ENCODE measurements at places on chromosomes 2 and 18.
A peak's percentile ranks its signal among the peaks of the same experiment; 100 is the strongest.

GRCh38 chr2:85148190-85148589 is 15.0 kb downstream of the TCF7L1 start:
- DNase-seq = no peak

DNA sequence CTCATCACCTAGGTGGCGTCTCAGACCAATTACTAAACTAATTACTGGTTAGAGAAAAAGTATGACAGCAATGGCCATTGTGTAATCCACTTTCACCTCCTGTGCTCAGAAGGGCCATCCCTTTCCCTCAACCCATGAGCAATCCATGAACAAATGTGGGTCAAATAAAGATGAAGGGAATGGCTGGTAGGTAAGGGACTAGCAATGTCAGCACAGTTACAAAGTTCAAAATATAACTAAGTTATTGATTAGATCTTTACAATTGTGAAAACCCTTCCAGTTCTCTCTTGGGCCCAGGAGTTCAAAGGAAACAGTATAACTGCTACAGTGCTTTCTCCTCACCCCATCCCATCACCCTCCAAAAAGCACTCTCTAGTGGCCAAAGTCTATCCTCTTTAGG is 98.3 kb downstream of the DTNA start:
- no peak for DNase-seq

DNA sequence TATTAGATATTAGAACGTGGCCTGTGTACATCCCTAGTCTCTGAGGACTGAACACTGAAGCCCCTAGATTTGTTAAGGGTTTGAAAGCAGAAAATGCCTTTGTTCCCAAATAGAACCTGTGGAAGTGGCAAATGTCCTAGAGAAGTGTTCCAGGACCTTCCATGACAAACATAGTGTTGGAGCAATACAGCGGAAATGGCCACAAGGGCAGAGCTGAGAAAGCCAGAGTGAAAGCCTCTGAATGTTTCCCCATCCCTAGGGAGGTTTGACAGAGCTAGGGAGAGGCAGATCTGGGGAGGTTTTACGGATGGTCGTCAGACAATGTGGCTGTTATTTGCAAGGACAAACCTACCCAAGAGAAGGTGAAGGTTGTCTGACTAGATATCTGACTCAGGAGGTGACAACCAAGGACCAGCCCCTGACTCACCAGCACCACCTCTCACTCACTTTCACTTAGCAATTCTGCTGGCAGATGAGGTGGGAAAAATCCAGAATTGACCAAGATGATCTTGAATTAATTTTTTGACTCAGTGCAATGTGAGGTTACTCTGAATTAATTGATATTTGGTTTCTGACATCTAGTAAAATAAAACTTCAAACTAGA is 24.1 kb downstream of the RBM43 start:
- no peak for DNase-seq

DNA sequence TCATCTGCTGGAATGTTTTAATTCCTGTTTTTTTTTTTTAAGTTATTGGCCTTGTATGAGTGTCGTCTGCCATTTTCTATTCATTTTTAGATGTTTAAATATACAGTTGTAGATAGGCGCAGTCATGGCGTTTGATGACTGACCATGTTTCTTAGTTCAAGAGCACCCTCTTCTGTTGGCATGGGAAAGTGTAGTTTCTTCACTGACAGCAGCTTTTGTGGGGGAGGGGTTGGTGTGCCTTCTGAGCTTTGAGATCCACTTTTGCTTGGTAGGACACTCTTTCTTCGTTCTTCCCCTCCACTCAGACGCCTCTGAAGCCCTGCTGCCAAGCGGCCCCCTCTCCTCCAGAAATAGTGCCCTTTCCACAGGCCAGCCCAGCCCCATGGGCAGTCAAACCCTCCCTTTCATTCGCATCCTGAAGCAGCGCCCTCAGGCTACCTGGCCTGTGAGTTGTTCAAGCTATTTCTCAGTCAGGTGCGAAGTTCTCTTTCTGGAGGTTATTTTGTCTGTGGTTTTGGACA is 492.0 kb downstream of the TNS1 start:
- DNase-seq = peak; percentile 40

DNA sequence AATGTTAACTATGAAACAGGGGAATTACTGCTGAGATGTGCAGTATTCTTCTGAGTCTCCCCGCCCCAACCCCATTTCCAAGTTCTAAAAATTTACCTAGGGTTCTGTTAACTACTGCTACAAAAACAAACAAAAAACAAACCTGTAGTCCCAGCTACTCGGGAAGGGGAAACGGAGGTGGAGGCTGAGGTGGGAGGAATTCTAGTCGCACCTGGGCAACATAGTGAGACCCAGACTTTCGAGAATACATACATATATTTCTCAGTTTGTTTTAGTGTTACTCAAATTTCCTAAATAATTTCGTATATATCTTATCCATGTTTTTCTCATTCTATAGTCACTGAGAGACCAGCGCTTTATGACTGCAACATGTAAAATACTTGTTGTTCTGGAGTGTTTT is 989 bp downstream of the STAM2 start:
- no peak for DNase-seq

DNA sequence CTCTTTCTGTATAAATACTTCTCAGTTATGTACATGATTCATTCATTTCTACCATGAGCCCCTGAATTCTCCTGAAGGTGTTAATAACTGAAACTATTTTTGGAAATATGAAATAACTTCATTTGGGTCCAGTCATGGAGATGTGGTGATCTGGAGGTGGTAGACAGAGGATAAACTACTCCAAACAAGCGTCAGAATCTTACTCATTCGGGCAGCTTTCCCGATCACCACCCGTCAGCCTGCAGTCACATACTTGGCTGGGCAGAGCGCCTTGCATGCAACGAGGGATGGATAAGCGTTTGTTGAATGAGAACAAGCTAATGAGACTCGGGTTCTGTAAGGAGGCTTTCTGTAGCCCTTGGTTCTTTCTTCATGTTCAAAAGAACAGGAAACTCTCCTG is 222.7 kb downstream of the CD226 start:
- no peak for DNase-seq

- no peak for DNase-seq
These were observed 7.0 kb upstream of the NDUFV2 start for GRCh38 chr18:9095297-9096006.

DNA sequence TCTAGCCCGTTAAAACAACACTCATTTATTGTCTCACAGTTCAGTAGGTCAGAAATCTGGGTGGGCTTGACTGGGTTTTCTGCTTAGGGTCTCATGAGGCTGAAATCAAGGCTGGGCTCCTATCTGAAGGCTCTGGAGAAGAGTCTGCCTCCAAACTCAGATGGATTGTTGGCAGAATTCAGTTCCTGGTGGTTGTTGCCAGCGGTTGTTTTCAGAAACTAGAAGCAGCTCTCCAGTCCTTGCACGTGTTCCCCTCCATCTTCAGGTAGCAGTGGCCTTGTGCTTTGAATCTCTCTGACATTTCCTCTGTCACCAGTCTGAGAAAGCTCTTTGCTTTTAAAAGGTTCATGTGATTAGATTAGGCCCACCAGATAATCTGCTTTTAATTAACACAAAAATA is 20.1 kb upstream of the FN1 start:
- DNase-seq = no peak
